ENCODE measurements at places on chromosomes 3 and 15. TPM values are rescaled to one million over a fixed set of nuclear protein-coding genes. Genes with fewer than 3 reads are reported as not detected.
A peak's percentile ranks its signal among the peaks of the same experiment; 100 is the strongest.

GRCh38 chr3:141094790-141095545, 43.8 kb downstream of the SPSB4 start:
- DNase-seq: no peak

DNA sequence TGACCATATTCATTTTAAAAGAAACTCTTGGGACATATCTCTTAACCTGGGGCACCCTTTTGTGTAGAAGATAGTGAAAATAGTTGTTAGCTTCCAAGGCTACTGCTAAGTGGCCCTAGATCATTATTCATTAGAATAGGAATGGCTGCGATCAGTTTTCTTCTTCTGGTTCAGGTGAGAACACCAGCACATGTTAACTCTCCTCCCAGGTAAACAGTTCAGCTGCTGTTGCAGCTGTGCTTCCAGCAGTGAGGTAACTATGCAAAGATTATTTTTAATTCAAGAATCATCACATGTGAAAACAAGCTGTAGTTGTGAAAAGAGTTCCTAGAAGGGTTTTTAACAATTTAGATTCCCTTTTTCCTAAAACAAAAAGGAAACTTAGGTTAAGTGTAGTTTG, 43.3 kb downstream of the ZPLD1 start:
- DNase-seq: no peak

- no peak for DNase-seq
These were observed 595.8 kb upstream of the NR2F2 start for GRCh38 chr15:95734422-95735316.

DNA sequence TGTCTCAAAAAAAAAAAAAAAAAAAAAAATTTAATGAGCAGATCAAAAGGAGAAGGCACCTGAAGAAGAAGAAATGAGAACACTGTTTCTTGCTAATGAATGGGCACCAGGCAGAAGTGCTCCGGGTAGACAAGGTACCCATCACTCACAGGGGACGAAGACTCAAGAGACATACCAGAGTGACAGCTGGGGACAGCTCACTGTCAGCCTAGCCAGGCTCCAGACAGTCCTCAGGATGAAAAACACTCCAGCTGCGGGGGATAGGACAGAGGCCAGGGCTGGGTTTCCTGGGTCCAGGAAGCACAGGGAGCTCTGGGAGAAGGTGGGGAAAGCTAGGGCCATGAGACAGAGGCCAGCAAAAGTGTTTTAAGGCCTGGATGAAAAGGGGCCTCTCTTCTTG, 48.5 kb upstream of the PARL start:
- DNase-seq: no peak

- DNase-seq: no peak
These were observed 29.5 kb downstream of the ZNF662 start for GRCh38 chr3:42935472-42935871.

XIRP1 gene
- total RNA-seq: 0.04 TPM

DNA sequence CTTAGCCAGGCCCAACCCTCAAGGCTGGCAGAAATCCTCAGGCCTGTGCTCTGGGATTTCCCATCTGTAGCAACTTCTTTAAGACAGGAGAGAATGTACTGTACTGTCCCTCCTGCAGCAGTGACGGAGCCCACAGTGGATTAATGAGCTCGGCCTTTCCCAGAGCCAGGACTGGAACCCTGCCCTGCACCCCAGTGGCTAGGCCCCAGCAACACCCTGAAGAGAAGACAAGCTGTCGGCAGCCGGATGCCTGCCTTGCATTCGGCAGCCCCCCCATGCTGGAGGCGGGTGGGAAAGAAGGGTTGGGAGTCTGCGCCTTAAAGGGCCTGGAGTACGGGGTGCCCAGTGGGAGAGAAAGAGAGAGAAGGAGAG, 32.0 kb downstream of the KLHL25 start:
- no peak for DNase-seq

MED12L gene
- total RNA-seq: not detected

- DNase-seq: no peak
These were observed 88.4 kb upstream of the GALNT15 start for GRCh38 chr3:16085884-16086608.

DNA sequence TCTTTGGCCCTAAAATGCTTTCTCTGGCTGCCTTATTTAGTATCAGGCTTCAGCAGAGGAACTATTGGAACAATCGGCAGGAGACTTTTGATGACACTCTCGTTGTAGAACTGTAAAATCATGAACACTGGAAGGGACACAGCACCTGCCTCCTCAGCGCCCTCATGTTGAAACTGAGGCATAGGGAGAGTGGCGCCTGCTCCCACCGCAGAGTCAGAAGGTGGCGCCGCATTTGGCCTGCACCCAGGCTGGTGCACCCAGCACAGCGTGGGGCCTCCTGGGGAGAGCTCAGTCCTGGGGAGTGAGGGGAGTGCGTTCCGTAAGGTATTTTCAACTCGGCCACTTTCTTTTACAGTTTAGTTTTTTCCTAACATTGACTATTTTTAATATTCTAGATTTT, 78.2 kb upstream of the BLM start:
- DNase-seq: no peak

CNTN3 gene
- total RNA-seq: not detected

EFCAB12 gene
- 1.1 TPM for total RNA-seq

GRCh38 chr15:74381481-74381880, 14.0 kb upstream of the CYP11A1 start:
- DNase-seq: no peak

DNA sequence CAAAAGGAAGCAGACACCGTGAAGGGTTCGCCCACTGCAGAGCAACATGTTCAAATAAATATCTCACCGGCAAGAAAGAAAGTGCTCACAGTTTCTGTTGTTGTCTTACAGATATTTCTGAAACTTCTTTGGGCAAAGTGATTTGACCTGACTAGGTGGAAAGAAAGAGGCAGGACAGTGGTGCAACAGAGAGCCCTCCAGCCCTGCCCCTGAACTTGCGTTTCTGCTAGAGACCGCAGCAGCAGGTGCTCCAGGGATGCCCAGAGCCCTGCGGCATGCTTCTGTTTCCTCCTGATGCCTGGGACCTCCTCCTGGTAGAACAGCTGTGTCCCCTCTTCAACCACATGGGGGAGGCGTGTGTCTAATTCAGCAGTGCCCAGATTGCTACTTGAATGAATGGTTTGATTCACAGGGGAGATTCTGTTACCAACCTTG, 123.4 kb downstream of the ATP10A start:
- DNase-seq: no peak

DNA sequence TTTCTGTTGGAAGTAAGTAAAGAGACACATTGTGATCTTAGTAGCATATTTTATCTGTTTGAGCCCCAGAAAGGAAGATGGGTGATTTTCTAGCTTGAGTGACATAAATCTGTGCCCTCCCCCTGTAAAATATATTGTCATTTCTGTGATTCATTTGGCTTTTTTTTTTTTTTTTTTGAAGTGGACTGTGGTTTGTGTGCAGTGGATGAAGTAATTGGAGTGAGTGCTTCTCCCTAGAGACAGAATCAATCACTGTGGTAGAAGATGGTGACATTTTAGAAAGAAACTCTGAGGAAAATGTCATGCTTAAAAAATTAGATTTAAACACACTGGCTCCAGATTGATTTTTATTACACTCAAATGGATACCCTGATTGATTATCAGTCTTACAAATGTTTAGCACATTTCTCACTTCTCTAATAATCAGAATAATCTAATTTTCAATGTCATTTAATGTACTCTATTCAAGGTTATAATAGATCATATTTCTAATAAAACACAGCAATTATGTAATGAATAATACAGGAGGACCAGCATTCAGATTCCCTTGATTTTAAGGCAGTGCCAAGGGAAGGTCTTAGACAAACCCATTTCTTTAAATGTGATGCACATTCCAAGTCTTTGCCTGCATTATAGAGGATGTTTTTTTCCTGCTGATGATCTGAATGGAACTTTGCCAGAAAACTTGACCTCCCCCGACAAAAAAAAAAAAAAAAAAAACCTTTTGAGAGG, 116.6 kb downstream of the TOP2B start:
- no peak for DNase-seq

- no peak for DNase-seq
These were observed 1.0 kb upstream of the CXCR6 start for GRCh38 chr3:45942051-45942825.

DNA sequence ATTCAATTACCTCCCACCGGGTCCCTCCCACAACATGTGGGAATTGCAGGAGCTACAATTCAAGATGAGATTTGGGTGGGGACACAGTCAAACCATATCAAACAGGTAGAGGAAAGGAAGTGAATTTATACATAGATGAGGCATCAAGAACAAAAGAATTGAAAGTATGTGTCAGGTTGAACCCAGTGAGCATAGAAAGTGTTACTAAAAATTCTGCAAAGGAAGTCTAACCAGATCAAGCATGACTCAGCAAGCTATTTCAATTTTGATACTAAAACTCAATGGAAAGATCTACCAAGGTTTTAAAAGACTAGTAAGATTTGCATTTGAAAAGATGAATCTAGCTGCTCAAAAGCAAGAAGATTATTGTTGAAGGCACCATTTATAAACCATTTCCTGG, 323.0 kb downstream of the ROBO2 start:
- DNase-seq: no peak

GPR156 gene
- total RNA-seq: 0.11 TPM

- no peak for DNase-seq
These were observed 451 bp downstream of the CHCHD4 start for GRCh38 chr3:14124223-14124614.

DNA sequence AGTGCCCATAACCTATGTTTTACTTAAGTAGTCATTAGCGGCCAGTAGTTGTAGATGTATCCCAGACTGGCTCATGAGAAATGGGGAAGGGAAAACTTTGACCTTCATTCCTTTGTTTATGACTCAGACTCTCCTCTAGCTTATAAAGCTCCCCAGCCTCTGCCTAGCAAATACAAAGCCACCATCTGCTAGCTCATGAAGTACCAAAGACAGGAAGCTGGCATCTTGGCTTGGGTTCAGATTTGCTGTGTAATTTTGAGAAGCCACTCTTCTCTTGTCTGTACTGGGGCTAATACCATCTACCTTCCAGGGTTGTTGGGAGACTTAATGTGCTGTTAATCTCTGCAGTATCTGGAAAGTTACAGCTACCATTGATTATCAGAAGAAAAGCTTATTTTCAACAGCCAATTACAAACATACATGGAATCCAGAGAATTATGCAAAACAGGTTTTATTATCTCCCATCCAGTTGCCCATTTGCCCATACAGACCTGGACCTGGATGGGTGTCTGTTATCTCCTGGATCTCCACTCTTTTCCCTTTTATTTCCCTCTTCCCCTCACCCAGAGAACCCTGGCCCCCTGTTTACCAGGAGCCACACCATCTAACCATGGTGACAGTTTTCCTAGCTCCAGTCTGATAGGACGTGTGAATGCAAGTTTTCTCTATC, 153.8 kb downstream of the SEMA6D start:
- no peak for DNase-seq

DNA sequence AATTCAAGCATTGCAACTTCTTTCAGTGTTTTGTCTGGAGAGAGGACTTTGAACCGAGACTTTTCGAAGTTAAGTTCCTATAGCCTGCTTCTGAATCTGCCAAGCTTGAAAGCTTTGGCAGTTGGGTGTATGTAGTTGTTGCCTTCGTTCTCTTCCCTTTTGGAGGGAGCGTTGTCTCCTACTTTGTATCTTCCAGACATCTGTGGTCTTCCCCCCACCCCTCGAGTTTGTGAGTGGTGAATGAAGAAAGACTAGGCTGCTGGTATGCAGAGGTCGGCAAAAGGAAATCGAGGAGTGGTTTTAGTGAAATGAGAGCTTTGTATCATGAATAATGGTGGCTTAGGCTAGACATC, 1.3 kb downstream of the CTNNB1 start:
- peak; percentile 54 for DNase-seq

- no peak for DNase-seq
These were observed 29.3 kb downstream of the PIGB start for GRCh38 chr15:55348281-55348778.

KLHL40 gene
- total RNA-seq: not detected

- no peak for DNase-seq
These were observed 108.6 kb downstream of the RPLP1 start for GRCh38 chr15:69561071-69561784.

GRCh38 chr3:187085021-187085666, 54.2 kb downstream of the RPL39L start:
- no peak for DNase-seq

GRCh38 chr3:20576228-20576627, 390.2 kb upstream of the SGO1 start:
- DNase-seq: no peak

- DNase-seq: no peak
These were observed 182.6 kb downstream of the ARRDC4 start for GRCh38 chr15:98143116-98143515.

MYRIP gene
- total RNA-seq: 0.07 TPM

RAB6B gene
- total RNA-seq: 11.4 TPM

SIDT1 gene
- 0.18 TPM for total RNA-seq

DNA sequence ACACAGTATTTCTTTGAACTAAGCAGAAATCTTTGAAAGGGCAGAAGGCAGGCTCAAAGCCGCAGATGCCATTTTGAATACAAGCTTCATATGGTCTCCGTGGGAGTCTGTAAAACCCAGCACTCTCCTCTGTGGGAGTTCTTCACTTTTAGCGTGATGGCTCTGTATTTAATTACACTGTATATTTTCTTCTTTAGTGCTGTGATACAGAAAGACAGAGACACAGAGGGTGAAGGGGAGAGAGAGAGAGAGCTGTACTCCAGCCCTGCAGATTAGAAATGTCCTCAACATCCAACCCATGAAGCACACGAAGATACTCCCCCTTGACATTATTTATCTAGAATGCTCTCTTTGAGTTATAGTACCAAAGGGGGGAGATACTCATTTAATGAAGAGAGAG, 752.6 kb upstream of the NR2F2 start:
- DNase-seq: no peak

- no peak for DNase-seq
These were observed 37.0 kb upstream of the TNFAIP8L3 start for GRCh38 chr15:51131596-51132290.

ZNF660 gene
- 0.13 TPM for total RNA-seq

DNA sequence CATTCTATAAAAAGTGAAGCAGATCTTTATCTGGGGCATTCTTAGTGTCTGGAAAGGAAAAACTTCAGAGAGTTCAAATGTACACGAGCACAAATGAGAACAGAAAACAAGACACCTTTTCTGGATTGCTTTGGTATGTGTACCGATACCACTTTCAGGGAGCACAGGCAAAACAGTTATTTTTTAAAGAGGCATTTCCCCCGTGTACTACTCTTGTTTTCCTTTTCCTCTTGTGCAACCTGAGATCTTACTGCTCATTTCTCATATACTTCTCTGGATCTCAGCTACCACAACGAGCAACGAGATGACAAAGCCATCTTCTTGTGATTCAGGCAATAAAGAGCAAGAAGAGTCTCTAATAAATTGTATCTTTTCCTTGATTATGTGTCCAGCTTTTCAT, 463.6 kb downstream of the SHQ1 start:
- DNase-seq: no peak

DNA sequence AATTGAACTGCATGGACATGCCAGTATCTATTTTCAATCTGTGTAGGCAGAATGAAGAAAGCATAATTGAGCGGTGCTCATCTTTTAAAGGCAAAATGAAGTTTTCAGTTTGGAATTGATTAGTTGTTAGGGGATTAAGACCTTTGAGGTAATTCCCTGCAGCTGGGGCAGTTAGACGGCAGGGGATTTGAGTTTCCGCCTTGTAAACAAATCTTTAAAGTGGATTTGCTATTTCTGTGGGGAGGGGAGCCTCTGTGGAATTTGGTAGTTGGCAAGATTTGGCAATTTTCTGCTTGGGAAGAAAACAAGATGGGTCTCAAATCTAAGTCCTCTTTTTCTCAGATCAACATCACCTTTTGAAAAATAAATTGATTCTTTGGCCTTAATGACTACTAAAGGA, 212.5 kb upstream of the CNTN6 start:
- no peak for DNase-seq

GRCh38 chr15:72106068-72106467, 11.9 kb downstream of the MYO9A start:
- DNase-seq: no peak

TGM4 gene
- total RNA-seq: not detected

PPP1R2 gene
- total RNA-seq: 40.3 TPM

LMCD1 gene
- total RNA-seq: not detected

Data from K562 (cell line).